ENCODE measurements at places on chromosomes 7 and 10.
A peak's percentile ranks its signal among the peaks of the same experiment; 100 is the strongest.

DNA sequence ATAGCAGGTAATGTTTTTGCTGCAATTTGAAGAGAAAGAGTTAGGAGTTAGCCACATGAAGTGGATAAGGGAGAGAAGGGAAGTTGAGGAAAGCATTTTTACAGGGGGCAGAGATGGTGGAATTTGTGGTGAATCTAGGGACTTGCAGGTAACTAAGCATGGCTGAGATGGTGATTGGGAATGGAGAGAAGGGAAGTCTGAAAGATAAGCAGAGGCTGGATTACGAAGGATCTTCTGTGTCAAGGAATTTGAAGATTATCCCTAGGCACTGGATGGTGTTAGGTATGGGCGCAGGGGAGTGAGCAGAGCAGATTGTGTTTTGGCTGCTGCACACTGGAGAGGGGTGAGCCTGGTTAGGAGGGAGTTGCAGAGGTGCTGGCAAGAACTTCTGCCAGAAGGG lies 25.3 kb downstream of the ZRANB1 start:
- H3K36me3 ChIP-seq, result no peaks in the 10 kb centered on the region
- no peak for DNase-seq
- H3K27ac ChIP-seq, result no peak overlapping the region

GRCh38 chr10:6203331-6204062 lies 765 bp downstream of the PFKFB3 start:
- H3K4me1 ChIP-seq, result peaks cover 17% of the 10 kb centered on the region
- peak overlapping the region; percentile 100 for H3K4me3 ChIP-seq
- DNase-seq, result peak; percentile 80
- H3K36me3 ChIP-seq, result peaks cover 6% of the 10 kb centered on the region

DNA sequence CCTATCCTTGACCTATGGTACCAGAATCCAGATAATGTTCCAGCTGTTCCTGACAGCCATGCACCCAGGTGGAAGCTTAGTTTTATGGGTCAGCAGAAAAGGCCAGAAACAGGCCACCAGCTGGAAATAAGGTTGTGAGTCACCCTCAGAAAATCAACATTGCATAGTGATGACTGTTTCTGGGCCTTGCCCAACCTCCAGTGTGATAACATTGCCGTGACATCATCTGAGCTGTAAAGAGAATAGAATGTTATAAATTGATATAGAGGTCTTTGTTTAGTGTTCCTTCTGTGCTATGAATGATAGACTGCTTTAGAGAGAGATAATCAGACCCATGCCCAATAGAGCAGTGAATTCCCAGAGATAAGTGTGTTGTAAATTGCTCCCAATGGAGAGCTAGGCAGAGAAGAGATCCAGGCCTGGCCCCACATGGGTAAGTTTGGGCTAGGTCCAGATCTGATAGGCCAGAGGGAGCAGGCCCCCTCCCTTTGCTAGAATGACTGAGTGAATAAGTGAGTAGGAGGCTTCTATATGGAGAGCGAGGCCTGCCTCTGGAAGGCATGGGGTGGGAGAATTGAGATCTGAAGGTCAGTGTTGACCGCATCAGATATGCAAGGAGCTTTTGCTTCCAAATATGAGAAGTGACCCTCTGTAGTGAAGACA lies 14.2 kb upstream of the HPS1 start:
- peaks cover 28% of the 10 kb centered on the region for H3K4me1 ChIP-seq
- no peak overlapping the region for H3K4me3 ChIP-seq
- no peak overlapping the region for H3K27ac ChIP-seq
- H3K36me3 ChIP-seq, result no peaks in the 10 kb centered on the region
- DNase-seq, result no peak

DNA sequence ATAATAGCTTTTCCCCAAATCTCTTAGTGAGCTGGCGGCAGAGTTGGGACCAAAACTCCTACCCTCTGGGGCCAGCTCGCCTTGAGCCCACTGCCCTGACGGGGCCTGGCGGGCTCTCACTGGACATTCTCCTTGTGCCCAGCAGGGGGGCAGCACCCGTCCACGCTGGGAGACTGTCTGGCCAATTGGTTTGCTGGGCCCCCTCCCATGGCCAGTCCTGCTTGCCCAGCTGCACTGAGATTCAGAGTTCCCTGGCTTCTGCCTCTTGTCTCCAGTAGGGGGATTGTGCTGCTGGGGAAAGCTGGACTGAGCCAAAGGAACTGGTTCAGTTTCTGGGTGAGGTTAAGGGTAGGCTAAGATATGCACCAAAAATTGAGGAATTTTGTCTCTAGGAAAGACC lies 59.8 kb downstream of the RAMP3 start:
- H3K27ac ChIP-seq, result no peak overlapping the region
- H3K4me3 ChIP-seq, result no peak overlapping the region
- H3K4me1 ChIP-seq, result peaks cover 26% of the 10 kb centered on the region
- H3K27me3 ChIP-seq, result peaks cover 5% of the 10 kb centered on the region
- H3K36me3 ChIP-seq, result peaks cover 2% of the 10 kb centered on the region
- no peak for DNase-seq

- peaks cover 2% of the 10 kb centered on the region for H3K27me3 ChIP-seq
- no peak for DNase-seq
- H3K27ac ChIP-seq, result no peak overlapping the region
- no peak overlapping the region for H3K4me3 ChIP-seq
Observed at GRCh38 chr7:25075459-25075858, 49.6 kb downstream of the CYCS start.

All from glutamatergic neuron (in vitro differentiated cells).